ENCODE measurements at places on chromosomes 7 and 10.

DNA sequence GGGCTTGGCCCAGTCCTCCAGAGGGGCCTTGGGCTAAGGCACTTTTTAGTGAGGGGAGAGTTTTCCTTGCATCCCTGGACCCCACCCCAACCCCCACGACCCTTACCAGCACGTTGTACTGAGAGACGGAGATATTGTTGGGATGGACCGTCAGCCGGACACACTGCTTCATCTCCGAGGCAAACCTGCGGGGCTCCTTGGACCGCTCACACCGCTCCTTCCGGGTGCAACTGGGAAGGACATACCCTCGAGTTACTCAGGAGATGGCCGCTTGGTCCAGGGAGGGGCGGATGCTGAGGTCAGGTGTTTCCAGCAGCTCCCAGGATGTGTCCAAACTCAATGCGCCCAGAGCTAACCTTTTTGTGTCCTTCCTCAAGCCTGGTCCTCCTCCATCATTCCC is 348.0 kb downstream of the PLXNA4 start:
- no peak for DNase-seq

GRCh38 chr7:22698767-22699166 is 28.2 kb upstream of the IL6 start:
- DNase-seq: no peak

DNA sequence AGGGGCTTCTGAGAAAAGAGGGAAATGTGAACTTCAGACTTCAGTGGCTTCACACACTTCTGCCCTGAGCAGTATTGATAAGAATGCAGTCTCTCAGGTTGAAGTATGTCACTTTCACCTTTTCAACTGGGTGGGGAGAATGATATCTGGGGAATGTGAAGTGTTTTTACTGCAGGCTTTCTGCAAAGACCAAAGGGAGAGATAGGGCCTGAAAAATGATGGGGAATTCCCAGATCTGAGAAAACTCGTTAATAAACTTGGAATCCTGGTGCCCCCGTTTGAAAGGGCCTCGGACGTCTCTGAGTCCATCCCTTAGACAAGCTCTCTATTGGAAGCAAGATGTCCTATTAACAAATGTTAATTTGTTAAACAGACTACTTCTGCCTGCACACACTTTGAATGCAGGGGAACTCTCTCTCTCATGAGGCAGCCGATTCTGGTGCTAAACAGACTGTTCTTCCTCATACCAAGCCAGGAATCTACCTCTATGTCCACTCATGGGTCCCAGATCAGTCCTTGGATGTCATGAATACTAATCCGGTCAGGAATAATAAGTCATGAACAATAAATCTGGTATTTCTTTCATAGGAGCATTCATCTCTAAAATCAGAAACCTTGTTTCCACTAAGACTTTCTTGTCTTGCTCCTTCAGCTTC is 193.6 kb downstream of the JCAD start:
- DNase-seq: no peak

DNA sequence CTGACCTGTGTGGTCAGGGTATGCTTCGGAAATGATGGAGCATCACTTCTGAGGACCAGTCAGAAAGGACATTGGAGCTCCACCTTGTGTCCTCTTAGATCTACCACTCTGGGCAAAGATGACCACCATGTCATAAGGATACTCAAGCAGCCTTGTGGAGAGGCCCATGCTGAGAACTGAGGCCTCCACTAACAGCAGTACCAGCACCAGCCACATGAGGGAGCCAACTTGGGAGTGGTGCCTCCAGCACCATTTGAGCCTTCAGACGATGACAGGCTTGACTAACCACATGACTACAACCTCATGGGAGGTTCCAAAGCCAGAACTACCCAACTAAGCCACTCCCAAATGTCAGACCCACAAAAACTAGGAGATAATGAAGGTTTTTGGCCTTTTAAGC is 116.0 kb downstream of the NPTX2 start:
- DNase-seq: no peak

DNA sequence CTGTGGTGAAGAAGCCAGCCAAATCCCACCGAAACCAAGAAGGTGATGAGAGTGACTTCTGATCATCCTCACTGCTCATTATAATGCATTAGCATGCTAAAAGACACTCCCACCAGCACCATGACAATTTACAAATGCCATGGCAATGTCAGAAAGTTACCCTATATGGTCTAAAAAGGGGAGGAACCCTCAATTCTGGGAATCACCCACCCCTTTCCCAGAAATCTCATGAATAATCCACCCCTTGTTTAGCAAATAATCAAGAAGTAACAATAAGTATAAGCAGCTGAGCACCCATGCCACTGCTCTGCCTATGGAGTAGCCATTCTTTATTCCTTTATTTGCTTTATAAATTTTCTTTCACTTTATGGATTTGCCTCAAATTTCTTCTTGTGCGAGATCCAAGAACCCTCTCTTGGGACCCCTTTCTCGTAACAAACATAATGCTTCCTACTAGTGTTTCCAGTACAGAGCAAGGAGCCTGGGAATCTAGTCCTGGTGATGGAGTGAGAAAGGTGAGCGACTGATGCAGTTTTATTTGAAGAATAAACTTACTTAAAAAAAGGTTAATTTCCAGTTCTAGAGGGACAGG is 18.4 kb upstream of the EXOC6 start:
- DNase-seq: no peak

DNA sequence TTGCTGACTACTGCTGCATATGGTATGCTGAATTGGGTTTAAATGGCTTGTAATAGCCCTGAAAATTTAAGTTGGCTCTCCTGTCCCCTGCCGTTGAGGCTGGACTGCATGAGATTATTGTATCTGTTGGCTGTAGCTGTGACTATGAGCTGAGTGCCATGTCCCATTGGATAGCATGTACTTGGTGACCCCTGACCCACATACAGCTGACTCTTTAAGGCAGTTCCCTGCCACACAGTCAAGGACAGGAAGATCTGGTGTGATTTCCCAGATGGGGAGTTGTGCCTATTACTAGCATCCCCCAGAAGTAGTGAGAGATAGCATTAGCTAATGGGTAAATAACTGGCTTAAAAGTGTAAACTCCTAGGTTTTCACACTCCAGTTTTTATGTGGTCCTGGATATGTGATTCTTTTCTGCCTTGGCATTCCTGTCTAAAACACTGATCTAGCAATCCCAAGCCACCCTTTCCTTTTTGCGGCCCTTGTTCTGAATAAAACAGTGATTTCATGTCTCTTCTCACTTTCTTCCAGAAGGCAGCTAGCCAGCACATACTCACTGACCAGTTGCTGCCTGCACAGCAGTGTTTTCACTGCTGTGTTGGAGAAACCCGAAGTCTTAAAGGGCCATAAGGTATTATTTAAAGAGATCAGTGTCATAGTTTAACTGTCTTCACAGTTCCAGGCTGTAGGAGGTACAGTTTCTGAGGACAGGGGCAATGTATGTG is 35.9 kb downstream of the LRRC4 start:
- DNase-seq: no peak

DNA sequence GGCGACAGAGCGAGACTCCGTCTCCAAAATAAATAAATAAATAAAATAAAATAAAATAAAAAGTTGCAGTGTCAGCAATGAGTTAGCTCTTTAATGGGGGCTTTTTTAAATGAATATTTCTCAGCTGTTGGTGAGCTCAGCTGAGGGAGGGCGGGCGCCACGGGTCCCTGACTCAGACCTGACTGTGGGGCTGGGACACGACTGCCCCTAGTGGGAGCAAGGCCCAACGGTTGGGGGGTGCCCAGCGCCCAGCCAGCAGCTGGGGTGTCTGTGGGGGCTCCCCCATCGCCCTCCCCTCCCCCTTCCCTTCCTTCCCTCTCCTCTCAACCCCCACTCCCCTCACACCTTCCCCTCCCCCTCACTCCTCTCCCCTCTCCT is 46.6 kb downstream of the PWWP2B start:
- peak; percentile 43 for DNase-seq

- no peak for DNase-seq
Measured at GRCh38 chr10:78972160-78972946, 96.4 kb upstream of the ZMIZ1 start.

DNA sequence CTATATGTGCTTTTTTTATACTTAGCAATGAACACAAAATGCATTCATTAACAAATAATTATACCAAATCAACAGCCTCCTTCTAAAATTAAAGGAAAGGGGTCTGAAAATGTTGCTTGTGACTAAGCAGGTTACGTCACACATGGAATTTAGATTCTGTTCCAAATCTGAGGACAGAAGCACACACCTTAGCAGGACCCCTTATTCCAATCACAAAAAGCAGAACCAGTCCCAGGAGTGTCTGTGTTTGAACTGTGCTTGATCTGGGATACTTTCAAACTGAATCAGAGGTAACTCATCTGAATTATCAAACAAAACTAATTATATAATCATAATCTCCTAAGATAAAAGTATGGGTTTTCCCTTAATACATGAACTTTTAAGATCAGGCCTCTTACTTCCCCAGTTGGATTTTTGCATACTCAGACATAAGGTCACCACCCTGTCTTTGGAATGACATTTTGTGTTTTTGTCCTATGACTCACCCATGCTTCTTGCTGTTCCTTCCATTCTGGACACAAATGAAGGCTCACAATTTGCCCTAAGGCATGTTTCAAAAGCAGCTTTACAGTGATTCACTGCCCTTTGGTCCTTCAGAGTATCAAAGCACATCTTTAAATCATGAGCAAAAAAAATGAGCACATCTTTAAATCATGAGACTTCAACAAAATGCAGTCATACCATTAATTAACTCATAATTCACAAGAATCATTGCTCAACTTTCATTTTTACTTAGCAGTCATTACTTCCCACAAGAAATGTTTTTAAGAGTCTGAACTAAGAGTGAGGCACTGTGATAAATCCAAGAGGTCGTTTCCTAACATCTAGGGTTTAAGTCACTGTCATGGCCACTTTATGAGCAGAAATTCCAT is 35.5 kb downstream of the SEMA3C start:
- DNase-seq: no peak

GRCh38 chr7:55517191-55517633 is 55.1 kb downstream of the VOPP1 start:
- DNase-seq: no peak

- DNase-seq: no peak
Measured at GRCh38 chr7:100914879-100915447, 19.3 kb upstream of the ACHE start.

DNA sequence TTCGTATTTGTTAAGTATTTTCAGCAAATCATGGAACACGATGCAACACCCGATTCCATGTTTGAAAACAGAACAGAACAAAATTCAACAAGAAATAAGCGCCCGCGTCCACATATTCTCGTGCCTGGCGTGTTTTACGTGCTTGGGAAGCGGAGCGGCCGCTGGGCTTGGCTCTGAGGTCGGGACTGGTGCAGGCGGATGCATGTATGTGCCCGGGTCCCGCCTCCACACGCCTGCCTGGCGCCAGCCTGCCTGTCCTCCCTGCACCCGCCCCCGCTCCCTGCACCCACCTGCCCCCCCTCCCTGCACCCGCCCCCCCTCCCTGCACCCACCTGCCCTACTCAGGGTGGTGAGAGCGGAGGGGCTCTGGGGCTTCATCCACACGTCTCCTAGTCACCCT is 454.5 kb downstream of the DNAJB6 start:
- DNase-seq: no peak

DNA sequence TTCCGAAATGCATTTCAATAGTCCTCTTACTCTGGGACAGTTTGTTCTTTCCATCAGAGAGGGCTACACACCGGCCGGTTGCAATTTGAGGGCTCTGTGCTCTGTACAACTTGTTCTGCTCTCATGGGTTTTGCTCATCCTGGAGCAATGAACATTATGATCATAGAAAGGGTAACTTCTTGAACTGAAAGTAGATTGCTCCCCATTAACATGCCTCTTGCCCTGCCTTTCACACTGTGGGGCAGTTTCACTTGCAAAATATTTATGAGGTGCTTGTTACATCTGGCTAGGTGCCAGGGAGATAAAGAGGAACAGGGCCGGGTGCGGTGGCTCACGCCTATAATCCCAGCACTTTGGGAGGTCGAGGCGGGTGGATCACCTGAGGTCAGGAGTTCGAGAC is 97.3 kb upstream of the MPP7 start:
- DNase-seq: no peak

GRCh38 chr10:21519941-21520436 is 5.5 kb downstream of the SKIDA1 start:
- DNase-seq: no peak

- no peak for DNase-seq
Measured at GRCh38 chr7:13879994-13880686, 109.3 kb downstream of the ETV1 start.

GRCh38 chr7:133691727-133692610 is 435.2 kb upstream of the LRGUK start:
- no peak for DNase-seq

GRCh38 chr10:11210211-11210922 is 192.7 kb downstream of the CELF2 start:
- no peak for DNase-seq

- DNase-seq: no peak
Measured at GRCh38 chr7:21971780-21972396, 26.2 kb upstream of the CDCA7L start.

GRCh38 chr7:19920166-19920565 is 146.7 kb upstream of the TMEM196 start:
- no peak for DNase-seq

- no peak for DNase-seq
Measured at GRCh38 chr10:5691786-5692185, 7.1 kb downstream of the TASOR2 start.

- no peak for DNase-seq
Measured at GRCh38 chr7:42770114-42770513, 141.8 kb downstream of the C7orf25 start.

- no peak for DNase-seq
Measured at GRCh38 chr10:132684164-132684891, 101.6 kb downstream of the NKX6-2 start.

GRCh38 chr7:73621168-73622063 is 2.9 kb downstream of the MLXIPL start:
- DNase-seq: no peak

DNA sequence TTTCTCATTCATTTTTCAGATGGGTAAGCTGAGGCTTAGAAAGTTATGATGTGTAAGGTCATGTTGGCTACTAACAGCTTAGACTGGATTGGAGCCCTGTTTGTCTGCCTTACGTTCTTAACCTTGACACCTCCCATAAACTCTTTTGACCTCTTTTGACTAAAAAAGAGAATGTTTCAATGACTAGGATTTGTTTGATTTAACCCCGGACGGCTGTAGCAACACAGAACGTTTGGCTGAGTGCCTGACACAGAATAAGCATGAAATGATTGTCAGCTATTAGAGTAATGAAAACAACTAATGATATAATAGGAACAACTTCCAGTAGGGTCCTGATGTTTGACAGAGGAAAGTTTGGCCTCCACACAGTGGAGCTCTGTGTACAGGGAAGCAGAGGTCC is 83.3 kb upstream of the PDZD8 start:
- DNase-seq: no peak

GRCh38 chr10:84204122-84204521 is 9.8 kb downstream of the CDHR1 start:
- no peak for DNase-seq

GRCh38 chr7:234708-235553 is 42.6 kb downstream of the FAM20C start:
- DNase-seq: no peak

GRCh38 chr7:125492521-125492920 is 562.9 kb upstream of the POT1 start:
- no peak for DNase-seq

- DNase-seq: no peak
Measured at GRCh38 chr10:28331841-28332240, 29.0 kb upstream of the MPP7 start.

GRCh38 chr7:87831097-87831496 is 45.1 kb downstream of the SLC25A40 start:
- no peak for DNase-seq
